ENCODE measurements at places on chromosomes 5 and 9. TPM values are rescaled to one million over a fixed set of nuclear protein-coding genes. Genes with fewer than 3 reads are reported as not detected.
A peak's percentile ranks its signal among the peaks of the same experiment; 100 is the strongest.

GRCh38 chr9:70127540-70128416 lies 84.1 kb downstream of the MAMDC2 start:
- no peaks in the 10 kb centered on the region for H3K36me3 ChIP-seq
- H3K4me3 ChIP-seq, result no peak overlapping the region
- H3K4me1 ChIP-seq, result no peaks in the 10 kb centered on the region

- no peak for DNase-seq
- H3K27me3 ChIP-seq, result no peaks in the 10 kb centered on the region
- no peaks in the 10 kb centered on the region for H3K36me3 ChIP-seq
- H3K4me3 ChIP-seq, result no peak overlapping the region
Observed at GRCh38 chr5:61697809-61698558, 365.9 kb downstream of the ZSWIM6 start.

- no peaks in the 10 kb centered on the region for H3K36me3 ChIP-seq
- DNase-seq, result no peak
- H3K4me3 ChIP-seq, result no peak overlapping the region
- H3K27me3 ChIP-seq, result no peaks in the 10 kb centered on the region
- H3K4me1 ChIP-seq, result no peaks in the 10 kb centered on the region
- no peak overlapping the region for H3K27ac ChIP-seq
Observed at GRCh38 chr9:22354699-22355384, 91.8 kb upstream of the DMRTA1 start.

GRCh38 chr5:137403869-137404268 lies 95.3 kb downstream of the SPOCK1 start:
- H3K36me3 ChIP-seq, result no peaks in the 10 kb centered on the region
- no peaks in the 10 kb centered on the region for H3K27me3 ChIP-seq
- no peak overlapping the region for H3K4me3 ChIP-seq
- H3K4me1 ChIP-seq, result no peaks in the 10 kb centered on the region
- no peak overlapping the region for H3K27ac ChIP-seq
- no peak for DNase-seq

DNA sequence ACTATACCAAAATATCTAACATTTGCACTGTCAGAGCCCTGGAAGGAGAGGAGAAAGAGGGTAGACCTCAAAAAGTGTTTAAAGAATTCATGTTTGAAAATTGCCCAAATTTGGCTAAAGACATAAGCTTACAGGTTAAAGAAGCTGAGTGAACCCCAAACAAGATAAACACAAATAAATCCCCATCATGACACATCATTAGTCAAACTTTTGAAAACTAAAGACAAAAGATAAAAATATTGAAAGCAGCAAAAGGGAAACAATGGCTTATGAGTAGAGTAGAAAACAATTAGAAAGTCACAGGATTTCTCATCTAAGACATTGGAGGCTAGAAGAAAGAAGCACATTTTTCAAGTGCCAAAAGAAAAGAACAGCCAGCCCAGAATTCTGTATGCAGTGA lies 6.1 kb upstream of the UBLCP1 start:
- peaks cover 2% of the 10 kb centered on the region for H3K4me1 ChIP-seq
- no peaks in the 10 kb centered on the region for H3K36me3 ChIP-seq
- no peaks in the 10 kb centered on the region for H3K27me3 ChIP-seq
- no peak overlapping the region for H3K27ac ChIP-seq
- no peak overlapping the region for H3K4me3 ChIP-seq
- DNase-seq, result no peak

DNA sequence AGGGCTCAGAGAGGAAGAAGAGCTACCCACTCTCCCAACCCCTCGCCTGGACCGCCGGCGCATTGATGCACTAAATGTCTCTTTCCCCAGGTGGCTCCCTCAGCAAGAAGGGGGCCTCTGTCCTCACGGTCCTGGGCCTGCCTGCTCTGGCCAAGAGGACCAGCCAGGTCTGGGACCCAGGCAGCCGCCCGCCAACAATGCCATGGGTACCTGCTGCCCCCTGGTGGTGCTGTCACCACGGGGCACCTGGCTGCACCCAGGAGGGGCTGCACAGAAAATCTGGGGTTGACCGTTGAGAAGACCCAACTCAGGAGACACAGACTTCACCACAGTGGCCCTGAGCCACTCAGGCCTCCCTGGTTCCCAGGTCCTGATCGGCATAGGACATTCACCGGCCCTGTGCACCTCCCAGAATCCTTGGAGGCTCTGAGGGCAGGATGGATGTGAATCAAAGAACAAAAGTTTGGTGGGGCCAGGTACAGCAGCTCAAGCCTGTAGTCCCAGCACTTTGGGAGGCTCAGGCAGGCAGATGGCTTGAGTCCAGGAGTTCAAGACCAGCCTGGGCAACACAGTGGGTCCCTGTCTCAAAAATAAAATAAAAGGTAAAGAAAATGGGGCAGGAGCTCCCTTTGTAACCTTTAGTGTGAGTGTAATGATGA lies 2.4 kb upstream of the VAV2 start:
- peaks cover 33% of the 10 kb centered on the region for H3K4me1 ChIP-seq
- H3K4me3 ChIP-seq, result no peak overlapping the region
- no peaks in the 10 kb centered on the region for H3K36me3 ChIP-seq
- DNase-seq, result peak; percentile 86

GRCh38 chr5:37005252-37005651 lies 128.7 kb downstream of the NIPBL start:
- H3K4me1 ChIP-seq, result no peaks in the 10 kb centered on the region
- no peak for DNase-seq
- H3K4me3 ChIP-seq, result no peak overlapping the region
- H3K27me3 ChIP-seq, result no peaks in the 10 kb centered on the region
- no peak overlapping the region for H3K27ac ChIP-seq
- H3K36me3 ChIP-seq, result peaks cover 2% of the 10 kb centered on the region

GRCh38 chr5:140358738-140359310 lies 1.2 kb upstream of the SLC4A9 start:
- no peak for DNase-seq
- no peaks in the 10 kb centered on the region for H3K36me3 ChIP-seq
- H3K4me1 ChIP-seq, result peaks cover 10% of the 10 kb centered on the region
- no peak overlapping the region for H3K27ac ChIP-seq
- H3K4me3 ChIP-seq, result no peak overlapping the region

GRCh38 chr9:16202221-16202620 lies 649.4 kb downstream of the CCDC171 start:
- no peak for DNase-seq
- no peaks in the 10 kb centered on the region for H3K36me3 ChIP-seq
- H3K27me3 ChIP-seq, result no peaks in the 10 kb centered on the region
- H3K27ac ChIP-seq, result no peak overlapping the region
- H3K4me1 ChIP-seq, result no peaks in the 10 kb centered on the region
- H3K4me3 ChIP-seq, result no peak overlapping the region

- H3K4me3 ChIP-seq, result no peak overlapping the region
- no peaks in the 10 kb centered on the region for H3K4me1 ChIP-seq
- no peaks in the 10 kb centered on the region for H3K36me3 ChIP-seq
- DNase-seq, result no peak
Observed at GRCh38 chr9:118918180-118918579, 451.1 kb downstream of the BRINP1 start.

The KLF9 gene
- polyA plus RNA-seq, result 36.4 TPM

The ORM2 gene
- not detected for polyA plus RNA-seq

The FOXD4 gene
- 0.07 TPM for polyA plus RNA-seq

The PCDHA6 gene
- polyA plus RNA-seq, result not detected

The MYO10 gene
- 0.10 TPM for polyA plus RNA-seq
